ENCODE measurements at places on chromosomes 6 and 20.

- DNase-seq, result no peak
These were observed 296.1 kb downstream of the TENT5A start for GRCh38 chr6:81456416-81456815.

DNA sequence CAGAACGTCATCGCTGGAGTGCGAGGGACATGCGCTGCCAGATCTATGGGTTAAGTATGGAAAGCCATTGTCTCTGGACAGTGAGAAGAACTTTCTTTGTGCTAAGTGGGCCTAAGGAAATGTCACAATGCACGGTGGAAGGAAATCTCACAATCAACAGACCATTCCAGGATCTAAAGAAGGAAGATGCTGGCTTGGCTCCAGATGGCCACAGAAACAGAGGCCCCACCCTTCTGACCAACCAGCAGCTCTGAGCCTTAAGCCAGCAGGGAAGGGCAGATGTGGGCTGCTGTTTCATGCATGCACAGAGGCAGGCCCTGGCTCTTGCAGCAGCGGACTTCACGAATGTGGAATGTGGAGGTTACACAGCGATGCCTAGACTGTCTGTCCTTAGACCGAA lies 156.3 kb downstream of the SOBP start:
- DNase-seq, result no peak

DNA sequence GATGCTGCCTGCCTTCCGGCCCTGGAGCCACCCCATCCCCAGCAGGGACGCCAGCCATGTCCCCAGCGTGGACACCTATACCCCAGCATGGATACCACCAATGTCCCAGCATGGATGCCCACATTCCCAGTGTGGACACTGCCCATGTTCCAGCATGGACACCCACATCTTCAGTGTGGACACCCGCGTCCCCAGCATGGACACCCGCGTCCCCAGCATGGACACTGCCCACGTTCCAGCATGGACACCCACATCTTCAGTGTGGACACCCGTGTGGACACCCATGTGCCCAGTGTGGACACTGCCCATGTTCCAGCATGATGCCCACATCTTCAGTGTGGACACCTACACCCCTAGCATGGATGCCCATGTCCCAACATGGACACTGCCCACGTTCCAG lies 7.1 kb upstream of the FRMD1 start:
- no peak for DNase-seq

DNA sequence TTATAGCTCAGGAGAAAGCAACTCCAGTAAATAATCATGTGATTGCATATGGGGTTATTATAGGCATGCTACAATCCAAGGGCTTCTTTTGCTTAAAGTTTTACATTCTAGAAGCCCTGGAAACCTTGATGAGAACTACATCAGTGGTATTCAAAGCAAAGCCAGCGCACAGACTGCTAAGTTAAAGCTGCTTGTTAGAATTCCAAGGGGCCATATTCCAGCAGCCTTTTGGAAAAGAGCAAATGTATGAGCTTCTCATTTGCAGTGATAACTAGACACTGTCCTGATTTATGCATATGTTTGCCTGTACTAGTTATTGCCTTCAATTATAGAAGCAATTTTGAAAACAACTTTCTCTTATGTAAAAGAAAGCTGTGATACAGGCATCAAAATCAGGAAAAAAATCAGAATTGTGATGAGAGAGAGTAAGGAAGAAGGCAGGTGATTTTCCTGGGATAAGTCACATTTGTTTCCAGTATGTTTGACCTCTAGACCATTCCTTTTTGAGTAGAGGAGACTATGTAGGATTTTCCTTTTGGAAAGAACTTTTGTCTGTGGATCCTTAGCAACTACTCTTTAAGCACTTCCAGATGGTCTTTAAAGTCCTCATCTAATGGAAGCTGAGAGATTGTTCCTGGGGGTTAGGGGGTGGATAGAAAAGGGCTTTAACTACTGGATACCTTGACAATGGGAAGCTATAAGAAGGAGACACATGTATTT lies 159.2 kb downstream of the PLCB4 start:
- no peak for DNase-seq

GRCh38 chr20:49874696-49875095 lies 40.6 kb downstream of the SPATA2 start:
- no peak for DNase-seq

- no peak for DNase-seq
These were observed 21.4 kb downstream of the SLC12A5 start for GRCh38 chr20:46050444-46050843.

DNA sequence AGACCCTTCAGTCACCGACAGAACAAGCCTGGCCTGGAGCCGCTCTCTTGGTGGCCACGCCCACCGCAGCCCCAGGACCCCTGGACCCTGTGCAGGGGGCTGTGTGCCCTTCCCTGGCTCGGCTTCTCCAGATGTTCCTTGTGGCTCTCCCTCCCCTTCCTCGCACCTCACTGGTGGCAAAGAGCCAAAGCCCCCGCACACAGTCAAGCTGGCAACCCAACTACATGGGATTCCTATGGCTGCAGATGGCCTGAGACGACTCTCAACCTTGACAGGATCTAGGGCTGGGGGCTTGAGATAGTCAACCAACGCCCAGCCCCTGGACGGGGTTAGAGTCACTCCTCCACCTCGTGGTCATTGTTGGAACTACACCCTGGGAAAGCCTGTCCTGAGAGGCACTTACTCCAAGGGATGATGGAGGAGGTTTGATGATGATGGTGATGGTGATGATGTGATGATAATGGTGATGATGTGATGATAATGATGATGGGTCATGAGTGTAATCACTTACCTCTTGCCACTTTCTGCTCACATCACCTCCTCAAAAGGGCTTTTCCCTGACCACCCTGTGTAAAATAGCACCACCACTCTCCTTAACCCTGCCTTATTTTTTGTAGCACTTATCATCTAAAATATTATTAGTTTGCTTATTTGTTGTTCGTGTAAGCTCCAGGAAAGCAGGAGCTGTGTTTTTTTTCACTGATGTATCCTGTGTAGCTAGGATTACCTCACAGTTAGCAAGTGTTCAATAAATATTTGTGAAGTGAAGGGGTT lies 278.4 kb downstream of the LRFN2 start:
- DNase-seq, result peak; percentile 54

- DNase-seq, result no peak
These were observed 66.3 kb upstream of the DYNLRB1 start for GRCh38 chr20:34449674-34450592.

- DNase-seq, result peak; percentile 37
These were observed 176.2 kb upstream of the AHI1 start for GRCh38 chr6:135673501-135674309.

DNA sequence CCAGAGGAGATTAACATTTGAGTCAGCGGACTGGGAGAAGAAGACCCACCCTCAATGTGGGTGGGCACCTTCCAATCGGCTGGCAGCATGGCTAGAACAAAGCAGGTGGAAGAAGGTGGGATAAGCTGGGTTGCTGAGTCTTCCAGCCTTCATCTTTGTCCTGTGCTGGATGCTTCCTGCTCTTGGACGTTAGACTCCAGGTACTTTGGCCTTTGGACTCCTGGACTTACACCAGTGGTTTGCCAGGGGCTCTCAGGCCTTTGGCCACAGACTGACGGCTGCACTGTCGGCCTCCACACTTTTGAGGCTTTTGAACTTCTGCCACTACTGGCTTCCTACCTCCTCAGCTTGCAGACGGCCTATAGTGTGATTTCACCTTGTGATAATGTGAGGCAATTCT lies 50.8 kb downstream of the BCAS1 start:
- DNase-seq, result no peak

DNA sequence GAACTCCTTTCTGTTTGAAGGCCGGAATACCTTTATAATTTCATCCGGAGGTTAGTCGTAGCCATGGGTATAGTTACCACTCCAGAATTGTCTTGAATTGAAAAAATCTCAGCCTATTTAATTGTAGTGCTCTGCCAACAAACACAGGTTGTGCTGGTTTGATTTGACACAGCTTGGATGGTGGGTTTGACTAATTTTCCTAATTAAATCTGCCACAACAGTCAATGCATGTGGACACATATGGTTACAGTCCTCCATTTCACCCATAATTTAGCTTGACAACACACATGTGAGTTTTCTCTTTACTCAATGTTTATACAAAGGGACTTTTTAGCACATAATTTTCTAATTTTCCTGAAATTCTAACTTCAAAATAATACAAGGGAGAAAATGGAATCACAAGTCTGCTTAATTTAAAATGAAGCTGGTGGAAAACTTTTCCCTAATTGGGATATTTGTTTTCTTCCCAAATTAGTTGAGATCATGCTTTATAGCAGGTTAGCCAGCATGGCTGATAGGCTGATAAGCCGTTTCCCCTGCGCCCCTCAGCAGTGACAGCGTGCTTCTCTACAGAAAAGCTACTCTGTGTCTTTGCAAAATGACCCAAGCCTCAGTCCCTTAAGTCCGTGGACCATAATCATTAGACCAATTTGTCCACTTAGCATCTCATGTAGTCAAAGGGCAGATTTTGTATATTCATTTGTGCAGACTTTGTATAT lies 463.5 kb upstream of the FLRT3 start:
- no peak for DNase-seq

DNA sequence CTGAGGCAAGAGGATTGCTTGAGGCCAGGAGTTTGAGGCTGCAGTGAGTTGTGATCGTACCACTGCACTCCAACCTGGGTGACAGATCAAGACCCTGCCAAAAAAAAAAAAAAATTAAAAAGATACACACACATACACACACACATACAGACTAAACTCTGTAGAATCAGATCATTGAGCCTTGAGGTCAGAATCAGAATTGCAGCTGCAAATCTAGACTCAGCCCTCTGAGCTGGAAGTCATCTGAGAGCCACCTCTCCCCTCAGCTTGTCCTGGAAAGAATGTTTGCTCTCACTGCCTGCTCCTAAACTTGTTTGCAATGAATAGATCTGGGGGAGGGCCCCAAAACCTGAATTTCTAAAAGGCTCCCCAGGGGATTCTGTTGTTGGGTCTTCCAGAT lies 41.4 kb upstream of the ANGPT4 start:
- peak; percentile 18 for DNase-seq

DNA sequence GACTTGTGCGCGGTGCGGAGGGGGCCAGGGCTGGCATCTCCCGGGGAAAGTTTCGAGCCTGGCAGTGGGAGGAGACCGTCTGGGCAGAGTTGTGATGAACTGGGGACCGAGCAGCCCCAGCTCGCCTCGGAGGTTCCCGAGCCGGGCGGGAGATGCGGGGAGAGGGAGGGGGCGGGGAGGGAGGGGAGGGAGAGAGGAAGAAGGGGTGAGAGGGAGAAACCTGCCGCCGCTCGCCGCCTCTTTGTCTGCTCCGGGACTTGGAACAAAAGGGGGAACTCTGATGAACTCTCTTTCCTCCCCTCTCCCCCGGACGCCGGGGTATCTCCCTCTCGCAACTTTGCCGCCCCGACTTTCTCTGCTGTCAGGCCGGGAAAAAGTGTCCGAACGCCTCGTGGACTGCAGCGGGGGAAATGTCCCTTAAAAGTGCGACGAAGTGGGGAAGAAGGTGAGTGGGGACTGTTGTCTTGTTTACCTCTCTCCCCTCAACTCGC lies 72.7 kb downstream of the SOX4 start:
- no peak for DNase-seq

- DNase-seq, result peak; percentile 97
These were observed 92.5 kb upstream of the ADGRF1 start for GRCh38 chr6:47134476-47135189.

DNA sequence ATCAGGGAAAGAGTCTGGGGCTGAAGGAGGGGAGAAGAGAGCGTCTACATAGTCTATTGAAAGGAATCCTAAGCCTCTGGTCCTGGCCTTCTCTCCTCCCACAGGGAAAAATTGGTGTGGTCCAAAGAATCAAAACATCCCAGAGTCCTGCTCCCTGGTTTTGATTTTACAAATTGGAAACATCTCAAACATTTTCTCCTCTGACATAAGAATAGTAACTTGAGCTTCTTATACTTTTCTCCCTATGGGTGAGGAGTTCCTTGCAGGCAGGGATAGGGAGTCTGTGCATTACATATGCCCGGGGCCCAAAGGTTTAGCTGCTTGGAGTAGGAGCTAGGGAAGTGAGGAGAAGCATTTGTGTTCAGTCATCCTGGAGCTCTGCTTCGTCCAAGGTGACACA lies 120.0 kb upstream of the GGTLC1 start:
- no peak for DNase-seq

GRCh38 chr6:5729813-5730517 lies 276.8 kb downstream of the NRN1 start:
- no peak for DNase-seq
